GM23338 (cell line): ENCODE measurements at places on chromosomes 3 and 15. TPM values are rescaled to one million over a fixed set of nuclear protein-coding genes. Genes with fewer than 3 reads are reported as not detected.

The SCN11A gene
- 0.08 and 0.14 TPM in 2 replicates for total RNA-seq

- no peak for DNase-seq
Measured at GRCh38 chr3:147392625-147392946, 13.8 kb downstream of the ZIC4 start.

GRCh38 chr3:46146548-46146947 lies 61.6 kb downstream of the CCR1 start:
- no peak for DNase-seq

GRCh38 chr3:9749296-9749644 lies 482 bp upstream of the OGG1 start:
- DNase-seq: no peak

DNA sequence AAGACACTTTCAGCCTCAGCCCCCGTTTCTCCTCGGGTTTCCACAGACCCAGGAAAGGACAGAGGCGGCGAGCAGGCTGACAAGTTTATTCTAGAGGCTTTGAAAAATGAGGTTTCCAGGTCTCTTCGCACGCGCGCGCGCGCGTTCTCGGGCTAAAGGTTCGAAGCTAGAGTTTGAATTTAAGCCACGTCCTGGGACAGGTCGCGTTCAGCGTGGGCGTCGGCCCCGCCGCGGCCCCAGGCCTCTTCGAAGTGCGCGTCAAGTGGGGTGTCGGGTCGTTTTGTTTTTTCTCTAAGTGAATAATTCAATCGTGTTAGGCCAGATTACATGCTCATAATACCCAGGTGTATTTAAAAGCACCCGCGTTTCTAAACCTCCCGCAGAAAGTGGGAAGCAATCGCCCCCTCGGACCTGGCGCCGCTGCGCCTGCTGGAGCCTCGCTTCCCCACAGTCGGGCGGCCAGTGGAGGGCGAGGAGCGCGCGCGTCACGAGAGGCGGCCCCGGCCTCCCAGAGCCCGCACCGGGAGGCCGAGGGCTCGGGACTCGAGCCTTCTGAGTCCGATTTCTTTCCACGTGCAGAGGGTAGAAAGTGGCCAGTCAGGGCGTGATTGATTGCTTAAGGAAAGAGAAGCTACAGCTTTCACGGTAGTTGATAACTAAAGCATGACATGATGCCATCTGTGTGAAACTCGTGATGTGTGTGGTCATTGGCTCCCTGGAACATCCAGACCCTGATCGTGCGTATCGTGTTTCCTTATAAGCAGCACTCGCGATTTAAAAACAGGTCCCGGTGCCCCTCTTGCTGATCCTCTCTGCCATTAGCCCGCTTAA lies 15.8 kb upstream of the SOX2 start:
- no peak for DNase-seq

GRCh38 chr15:89174476-89174875 lies 46.9 kb downstream of the RLBP1 start:
- no peak for DNase-seq

GRCh38 chr3:178475062-178475461 lies 61.2 kb upstream of the KCNMB2 start:
- DNase-seq: peak; percentile 8

- no peak for DNase-seq
Measured at GRCh38 chr15:70480196-70480856, 283.0 kb downstream of the UACA start.
